ENCODE measurements at places on chromosomes 3 and 15.

DNA sequence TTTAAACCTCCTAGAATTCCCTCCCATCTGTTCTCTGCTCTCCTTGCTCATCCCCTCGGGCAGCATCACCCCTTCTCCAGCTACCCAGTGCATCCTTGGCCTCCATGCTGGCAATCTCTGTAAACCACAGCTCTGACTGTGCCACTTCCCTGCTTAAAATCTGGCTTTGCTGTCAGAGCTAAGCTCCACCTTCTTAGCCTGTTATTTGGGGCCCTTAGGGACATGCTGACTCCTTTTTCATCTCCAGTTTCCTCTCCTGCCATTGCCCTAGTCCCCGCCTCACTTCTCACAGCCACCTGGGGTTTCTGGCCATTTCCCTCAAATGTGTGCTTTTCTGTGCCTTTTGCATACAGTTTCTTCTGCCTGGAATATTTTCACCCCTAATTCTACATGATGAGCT, 5.7 kb downstream of the SLC6A20 start:
- DNase-seq = no peak

- DNase-seq = no peak
Observed at GRCh38 chr3:177332955-177333354, 135.7 kb upstream of the TBL1XR1 start.

DNA sequence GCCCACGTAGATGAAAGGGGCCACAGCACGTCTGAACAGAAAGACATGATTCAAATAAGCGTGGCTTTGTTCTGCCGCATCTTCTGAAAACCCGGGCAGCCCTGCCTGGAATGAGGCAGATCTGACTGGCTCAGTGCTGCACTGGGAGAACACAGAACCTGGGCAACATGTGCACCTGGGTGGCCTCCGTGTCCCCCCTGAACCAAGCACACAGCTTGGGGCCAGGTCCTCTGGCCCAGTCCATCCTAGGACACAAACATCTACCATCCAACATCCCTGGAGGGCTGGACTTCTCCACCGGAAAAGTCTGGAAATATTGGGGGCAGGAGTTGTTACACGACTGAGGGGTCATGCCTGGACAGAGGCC, 119.4 kb downstream of the ADAMTS17 start:
- no peak for DNase-seq

GRCh38 chr15:57237301-57237642, 139.0 kb upstream of the CGNL1 start:
- no peak for DNase-seq

GRCh38 chr3:166195808-166196207, 358.6 kb upstream of the BCHE start:
- DNase-seq = no peak

Measured in central memory CD4-positive, alpha-beta T cell (primary cell).